ENCODE measurements at places on chromosomes 12 and 14. TPM values are rescaled to one million over a fixed set of nuclear protein-coding genes. Genes with fewer than 3 reads are reported as not detected.

DNA sequence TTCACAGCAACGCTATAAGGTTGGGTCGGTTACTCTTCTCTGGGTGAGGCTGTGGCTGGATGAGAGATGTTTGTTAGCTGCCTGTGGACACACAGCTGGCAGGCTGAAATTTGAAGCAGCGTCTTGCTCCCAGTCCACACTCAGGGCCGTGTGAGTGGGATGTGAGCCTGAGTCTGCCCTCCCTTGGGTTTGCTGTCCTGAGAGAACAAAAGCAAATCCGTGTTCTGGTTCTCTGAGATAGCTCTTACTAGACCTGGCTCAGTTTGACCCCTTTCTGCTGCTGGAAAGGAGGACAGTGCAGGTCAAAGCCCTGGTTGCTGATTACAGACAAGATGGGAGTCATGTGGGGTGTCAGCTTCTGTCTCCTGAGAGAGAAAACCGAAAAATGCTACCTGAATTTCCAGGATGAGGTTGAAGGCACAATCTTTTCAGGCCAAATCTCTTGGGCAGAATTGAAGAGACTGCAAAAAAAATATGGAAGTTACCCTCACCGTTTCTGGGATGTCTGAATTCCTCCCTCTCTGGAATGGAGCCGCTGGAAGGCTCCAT, 270.8 kb downstream of the ZFP36L1 start:
- DNase-seq, result peak; percentile 50

GRCh38 chr12:52366738-52367485, at the start of gene KRT85:
Gene KRT85 (minus strand): TSS chr12:52367481. CDS start chr12:52367405, 76 bp downstream.
- no peak for DNase-seq

DNA sequence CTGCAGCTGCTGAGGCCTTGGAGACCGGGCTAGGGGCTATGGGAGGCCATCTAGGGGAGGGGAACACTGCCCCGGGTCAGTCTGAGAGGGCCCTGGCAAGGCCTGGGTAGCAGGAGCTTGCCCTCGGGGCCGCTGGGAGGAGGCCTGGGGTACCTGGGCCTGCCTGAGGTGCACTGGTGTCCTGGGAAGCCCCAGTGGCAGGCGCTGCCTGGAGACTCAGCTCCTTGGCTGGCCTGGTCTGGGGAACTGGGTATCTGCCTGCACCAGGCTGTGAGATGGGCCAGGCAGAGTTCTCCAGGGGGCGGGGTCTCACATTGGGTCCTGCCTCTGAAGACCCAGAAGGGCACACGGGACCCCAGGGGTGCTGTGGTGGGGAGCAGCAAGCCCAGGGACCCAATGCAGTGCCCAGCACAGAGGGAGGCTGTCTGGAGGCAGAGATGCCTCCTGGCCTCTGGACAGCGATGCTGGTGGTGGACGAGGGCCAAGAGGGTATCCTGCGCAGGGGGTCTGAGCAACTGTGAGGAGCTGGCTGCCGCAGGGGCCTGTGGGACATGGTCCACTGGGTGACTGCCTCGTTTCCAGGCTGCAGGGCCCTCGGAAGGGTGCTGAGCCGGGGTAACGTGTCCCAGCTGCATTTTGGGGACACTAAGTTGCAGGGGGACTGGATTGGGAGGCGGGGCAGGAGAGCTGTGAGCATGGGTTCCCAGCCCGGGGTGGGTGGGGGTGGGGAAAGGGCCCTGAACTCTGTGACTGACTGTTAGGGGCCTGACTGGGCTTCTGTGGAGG, 7.4 kb upstream of the MTA1 start:
- DNase-seq, result no peak

DNA sequence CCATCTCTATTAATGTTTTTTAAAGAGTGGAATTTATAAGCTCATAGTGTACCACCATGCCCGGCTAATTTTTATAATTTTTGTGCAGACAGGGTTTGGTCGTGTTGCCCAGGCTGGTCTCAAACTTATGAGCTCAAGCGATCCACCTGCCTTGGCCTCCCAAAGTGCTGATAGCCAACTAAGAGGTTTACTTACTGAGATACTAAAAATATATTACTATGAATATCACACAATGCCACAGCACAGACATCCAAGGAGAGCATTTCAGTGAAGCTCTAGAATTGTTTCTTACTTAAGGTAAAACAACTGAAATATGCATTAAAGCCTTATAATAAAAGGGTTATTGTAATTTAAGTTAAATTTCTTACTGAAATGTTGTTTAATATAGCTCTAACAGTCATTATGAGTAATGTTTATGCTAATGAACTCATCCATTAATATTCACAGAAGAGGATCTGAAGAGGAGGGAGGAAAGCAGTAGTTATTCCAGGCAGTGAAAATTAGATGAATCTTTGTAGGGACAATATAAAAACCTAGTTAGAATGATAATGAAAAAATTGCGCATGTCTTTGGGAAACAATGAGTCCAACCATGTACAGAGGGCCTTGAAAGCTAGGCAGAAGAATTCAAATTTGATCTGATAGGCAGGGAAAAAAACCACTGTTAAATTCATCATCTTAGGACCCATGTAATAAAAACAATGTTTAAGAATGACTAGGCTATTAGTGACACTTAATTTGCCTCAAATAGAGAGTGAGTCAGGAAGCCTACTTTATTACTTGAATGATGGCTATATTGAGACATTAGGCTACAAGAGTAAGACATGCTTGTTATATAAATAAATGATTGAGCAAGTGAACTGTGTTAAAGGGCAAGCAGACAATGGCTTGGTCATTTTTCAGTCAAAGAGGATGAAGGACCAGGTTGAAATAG, 99.2 kb downstream of the SLC41A2 start:
- DNase-seq, result no peak

DNA sequence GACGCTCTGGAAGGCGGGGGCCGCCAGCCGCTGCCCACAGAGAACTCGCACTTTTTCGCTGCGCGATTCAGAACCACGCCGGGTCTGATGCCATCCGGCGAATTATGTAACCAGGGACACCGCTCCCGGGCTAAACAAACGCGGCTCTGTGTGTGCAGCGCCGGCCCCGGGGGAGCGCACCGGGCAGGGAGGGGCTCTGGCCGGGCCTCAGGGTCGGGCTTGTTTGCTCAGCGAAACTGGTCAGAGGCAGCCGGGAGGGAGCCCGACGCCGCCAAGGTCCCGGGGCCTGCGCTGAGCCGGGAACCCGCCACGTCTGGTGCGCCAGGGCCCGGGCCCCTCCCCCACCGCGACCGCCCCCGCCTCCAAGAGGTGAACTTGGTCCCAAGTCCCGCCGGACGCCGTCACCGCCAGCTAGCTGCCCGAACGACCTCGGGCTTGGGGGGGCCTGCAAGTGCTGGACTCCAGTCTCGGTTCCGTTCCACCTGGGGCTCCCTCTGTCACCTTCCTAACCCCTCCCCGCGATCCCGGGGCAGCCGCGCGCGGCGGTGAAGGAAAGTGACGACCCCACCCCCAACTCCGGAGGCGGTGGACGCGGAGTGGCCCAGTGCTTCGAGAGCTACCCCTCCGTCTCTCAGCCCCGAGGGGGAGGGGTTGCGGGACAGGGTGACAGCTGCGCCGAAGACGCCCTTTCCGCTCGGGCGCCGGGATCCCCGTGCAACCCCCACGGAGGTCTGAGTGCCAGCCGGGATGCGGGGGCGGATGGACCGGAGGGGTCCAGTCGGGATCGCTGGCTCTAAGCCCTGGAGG, 848 bp downstream of the CTDSP2 start:
- peak; percentile 51 for DNase-seq

DNA sequence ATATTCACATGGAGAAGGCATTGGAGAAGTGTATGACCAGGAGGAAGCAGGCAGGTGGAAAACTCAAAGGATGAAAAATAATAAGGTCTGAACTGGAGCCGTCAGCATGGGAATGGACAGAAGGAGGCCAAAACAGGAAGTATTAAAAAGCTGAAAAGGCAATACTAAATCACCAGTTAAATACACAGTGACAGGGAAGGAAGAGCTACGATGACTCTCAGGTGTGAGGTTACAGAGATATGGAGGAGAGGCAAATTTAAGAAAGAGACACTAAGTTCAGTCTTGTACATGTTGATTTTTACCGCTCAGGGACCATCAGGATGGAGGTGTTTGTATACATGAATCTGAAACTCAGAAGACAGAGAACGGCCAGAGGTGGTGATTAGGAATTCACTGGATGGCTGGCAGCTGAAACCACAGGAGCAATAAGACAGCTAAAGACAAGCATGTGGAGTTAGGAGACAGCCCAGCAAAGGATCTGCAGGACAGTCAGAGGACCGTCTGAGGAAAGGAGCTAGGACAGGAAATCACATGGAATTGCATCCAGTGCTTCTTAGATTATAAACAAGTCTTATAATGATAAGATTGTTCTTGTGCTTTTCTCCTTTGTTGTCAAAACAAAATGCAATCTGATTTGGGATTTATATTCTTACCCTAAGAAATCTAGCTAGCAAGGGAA, 33.9 kb upstream of the CDKN3 start:
- no peak for DNase-seq

- no peak for DNase-seq
Measured at GRCh38 chr14:101740981-101741380, 20.5 kb upstream of the PPP2R5C start.

GRCh38 chr14:98143566-98143965, 1128.4 kb downstream of the BCL11B start:
- no peak for DNase-seq

DNA sequence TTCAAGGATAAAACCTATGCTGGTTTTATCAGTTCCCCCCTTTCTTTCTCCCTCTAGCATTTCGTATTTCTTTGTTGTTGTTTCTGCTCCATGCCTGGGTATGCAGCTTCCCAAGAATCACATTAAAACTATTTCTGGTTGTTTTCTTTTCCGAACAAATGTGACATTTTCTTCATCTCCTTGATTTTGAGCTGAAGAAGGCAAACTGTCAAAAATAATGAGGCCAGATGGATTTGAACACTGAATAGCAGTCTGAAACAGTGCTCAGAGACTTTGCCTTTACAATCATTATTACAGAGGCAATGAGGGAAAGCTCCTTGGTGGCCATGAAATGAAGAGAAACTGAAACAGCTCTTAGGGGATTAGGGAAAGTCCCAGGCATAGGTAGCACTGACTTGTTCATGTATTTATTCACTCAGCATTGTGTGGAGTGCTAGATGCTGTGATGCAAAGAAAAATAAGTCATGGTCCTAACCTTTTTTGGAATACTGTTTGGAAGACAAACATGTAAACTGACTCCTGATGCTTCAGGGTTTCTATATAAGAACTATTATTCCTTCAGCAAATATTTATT, 319.5 kb downstream of the FUT8 start:
- DNase-seq, result no peak

GRCh38 chr12:126747530-126748149, 1519.3 kb upstream of the TMEM132C start:
- no peak for DNase-seq

DNA sequence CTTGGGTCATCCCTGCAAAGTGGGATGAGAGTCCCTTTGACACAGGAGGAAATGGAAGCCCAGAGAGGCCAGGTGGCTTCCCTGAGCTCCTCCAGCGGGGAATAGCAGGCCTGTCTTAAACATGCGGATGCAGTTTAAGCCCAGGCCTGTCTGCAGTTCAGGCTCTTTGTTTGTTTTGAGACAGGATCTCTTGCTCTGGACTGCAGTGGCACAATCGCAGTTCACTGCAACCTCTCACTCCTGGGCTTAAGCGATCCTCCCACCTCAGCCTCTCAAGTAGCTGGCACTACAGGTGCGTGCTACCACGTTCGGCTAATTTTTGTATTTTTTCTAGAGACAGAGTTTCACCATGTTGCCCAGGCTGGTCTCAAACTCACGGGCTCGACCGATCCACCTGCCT, 3.5 kb downstream of the TRPV4 start:
- DNase-seq, result no peak

- no peak for DNase-seq
Measured at GRCh38 chr12:7485095-7485494, 18.5 kb downstream of the CD163 start.

GRCh38 chr14:95507174-95507573, 9.3 kb downstream of the SYNE3 start:
- no peak for DNase-seq

GRCh38 chr12:5480218-5480937, 48.5 kb downstream of the NTF3 start:
- DNase-seq, result no peak

DNA sequence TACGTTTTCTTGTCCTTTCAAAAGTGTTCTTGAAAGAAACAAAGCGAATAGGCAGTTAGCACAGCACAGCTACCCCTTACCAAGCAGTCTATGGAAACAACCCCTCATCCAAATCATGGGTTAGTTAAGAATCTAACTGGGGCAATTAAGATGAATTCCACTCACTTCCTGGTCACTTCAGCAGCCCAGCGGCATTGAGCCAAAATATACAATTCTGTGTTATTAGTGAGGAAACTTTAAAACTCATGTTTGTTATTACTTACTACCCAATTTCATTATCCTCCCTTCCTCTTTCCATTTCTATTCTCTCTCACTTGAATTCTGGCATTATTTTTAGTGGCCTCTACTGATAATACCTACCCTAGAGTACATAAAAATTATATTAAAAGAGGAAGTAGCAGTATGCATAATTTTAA, 121.4 kb downstream of the PPHLN1 start:
- DNase-seq, result no peak

GRCh38 chr12:88579601-88580050, 645 bp downstream of the KITLG start:
- DNase-seq, result no peak

- DNase-seq, result no peak
Measured at GRCh38 chr12:48750769-48751356, 34.4 kb upstream of the CCNT1 start.

ANKS1B gene
- polyA plus RNA-seq, result 2.4 TPM

TRPV4 gene
- 0.76 TPM for polyA plus RNA-seq

GPR135 gene
- polyA plus RNA-seq, result 3.5 TPM

FAM90A1 gene
- 0.91 TPM for polyA plus RNA-seq

NTS gene
- 126 TPM for polyA plus RNA-seq

RDH11 gene
- polyA plus RNA-seq, result 44.0 TPM

All from large intestine (tissue), 12 donors.